Ascending aorta (tissue), 2 donors: ENCODE measurements at places on chromosomes 7 and 10.

DNA sequence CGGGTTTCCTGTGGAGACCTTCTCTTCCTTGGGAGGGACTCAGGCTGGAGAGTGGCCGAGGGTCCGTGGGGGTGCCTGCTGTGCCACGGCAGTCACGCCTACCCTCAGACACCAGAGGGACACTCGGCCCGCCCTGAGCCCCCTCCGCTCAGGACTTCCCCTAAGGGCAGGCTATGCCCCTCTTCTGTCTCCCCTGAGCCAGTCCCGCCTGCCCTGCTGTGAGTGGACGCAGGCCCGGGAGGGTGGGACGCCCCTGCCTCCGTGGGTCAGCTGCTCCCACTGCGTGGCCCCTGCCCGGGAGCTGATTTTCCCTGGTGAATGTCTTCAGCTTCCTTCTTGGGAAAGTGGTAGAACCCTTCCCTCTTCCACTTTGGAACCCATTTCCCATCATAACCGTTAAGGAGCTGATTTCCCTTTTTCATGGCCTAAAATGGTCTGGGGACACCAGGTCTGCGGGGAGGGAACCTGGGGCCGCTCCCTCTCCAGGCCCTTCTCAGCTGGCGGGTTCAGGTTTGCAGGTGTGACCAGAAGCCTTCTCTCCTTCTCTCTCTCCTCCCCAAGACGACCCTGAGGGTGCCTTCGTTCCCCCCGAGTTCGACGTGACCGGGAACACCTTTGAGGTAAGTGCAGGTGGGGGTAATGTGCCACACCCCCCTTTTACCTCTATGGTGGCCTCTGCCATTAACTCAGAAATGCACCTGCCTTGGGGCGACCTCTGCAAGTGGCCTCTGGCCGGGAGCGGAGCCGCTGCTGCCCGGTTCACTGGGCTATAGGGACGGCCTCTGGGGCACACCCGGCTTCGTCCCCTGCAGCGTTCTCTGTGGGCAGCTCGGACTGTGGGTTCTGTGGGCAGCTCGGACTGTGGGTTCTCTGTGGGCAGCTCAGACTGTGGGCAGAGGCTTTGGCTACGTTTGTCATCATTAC, 7.9 kb downstream of the KNDC1 start:
- no peak for DNase-seq

DNA sequence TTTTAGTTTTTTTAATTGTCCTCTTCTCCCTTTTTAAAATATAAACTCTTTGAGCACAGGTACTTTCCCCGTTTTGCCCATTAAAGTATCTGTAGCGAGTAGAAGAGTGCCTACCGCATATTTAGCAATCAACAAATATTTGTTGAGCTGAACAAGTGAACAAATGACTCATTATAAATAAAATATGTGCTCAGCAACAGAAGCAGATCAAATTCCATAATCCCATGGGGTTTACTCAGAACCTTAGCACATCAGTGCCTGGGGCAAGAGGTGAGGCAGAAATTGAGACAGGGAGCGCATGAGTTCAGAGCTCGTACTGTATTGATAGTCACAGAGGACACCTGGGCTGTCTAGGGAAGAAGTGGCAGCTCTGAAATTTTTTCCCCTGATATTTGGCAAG, 161.0 kb downstream of the SEM1 start:
- DNase-seq = no peak

DNA sequence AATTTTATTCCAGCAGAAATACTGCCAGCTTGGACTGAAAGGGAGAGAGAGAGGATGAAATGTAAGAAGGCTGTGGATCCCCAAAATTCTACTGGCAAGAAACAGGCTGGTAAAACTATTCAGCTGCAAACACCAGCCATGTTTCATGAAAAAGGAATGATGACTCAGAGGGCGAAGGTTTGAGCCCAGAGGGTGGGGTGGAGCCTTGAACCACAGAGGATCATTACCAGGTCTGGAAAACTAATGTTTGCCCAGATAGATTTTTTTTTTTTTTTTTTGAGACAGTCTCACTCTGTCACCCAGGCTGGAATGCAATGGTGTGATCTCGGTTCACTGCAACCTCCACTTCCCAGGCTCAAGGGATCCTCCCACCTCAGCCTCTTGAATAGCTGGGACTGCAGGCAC, 41.7 kb upstream of the NRF1 start:
- no peak for DNase-seq

- no peak for DNase-seq
Observed at GRCh38 chr7:12386313-12386740, 17.3 kb downstream of the VWDE start.

GRCh38 chr10:12780634-12781601, 220.6 kb downstream of the CCDC3 start:
- no peak for DNase-seq

GRCh38 chr7:16934722-16935340, 53.0 kb upstream of the AGR3 start:
- DNase-seq = no peak

GRCh38 chr7:131112431-131112830, 215.2 kb upstream of the MKLN1 start:
- DNase-seq = no peak

GRCh38 chr7:45687721-45688120, 113.6 kb downstream of the ADCY1 start:
- no peak for DNase-seq

- DNase-seq = no peak
Observed at GRCh38 chr7:80413383-80413945, 98.4 kb downstream of the GNAT3 start.

DNA sequence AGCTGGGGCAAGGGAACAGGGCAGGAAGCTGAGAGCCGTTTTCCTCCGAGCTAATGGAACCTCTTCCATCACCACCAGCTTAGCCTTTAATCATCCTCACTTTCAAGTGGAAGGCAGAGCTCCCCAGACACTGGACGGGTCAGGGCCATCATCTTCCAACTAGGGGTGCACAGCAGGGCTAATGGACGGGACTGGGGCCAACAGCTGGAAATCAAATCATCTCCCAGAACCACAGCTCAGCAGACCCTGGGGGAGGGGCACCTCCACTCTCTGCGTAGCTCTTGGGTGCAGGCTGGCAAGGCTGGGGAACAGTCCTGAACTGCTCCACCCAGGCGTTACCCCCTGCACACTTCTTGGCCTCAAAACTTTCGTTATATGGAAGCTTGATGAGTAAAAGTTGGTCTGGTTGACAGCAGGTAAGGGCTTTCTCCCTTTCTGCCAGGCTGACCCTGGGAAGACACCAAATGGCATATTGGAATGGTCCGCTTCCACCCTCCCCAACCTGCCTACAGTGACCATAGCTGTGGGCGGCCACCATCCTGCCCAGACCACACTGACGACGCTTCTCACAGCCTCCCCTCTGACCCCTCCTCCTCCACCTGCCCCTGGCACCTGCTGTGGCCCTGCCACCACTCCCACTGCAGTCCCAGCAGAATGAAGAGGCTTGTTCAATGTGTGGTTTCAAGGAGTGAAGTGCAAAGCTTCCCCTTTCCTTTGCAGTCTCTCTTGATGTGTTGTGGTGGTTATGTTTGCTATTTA, 51.7 kb upstream of the RET start:
- no peak for DNase-seq

GRCh38 chr7:69076566-69076965, 521.7 kb upstream of the AUTS2 start:
- no peak for DNase-seq

GRCh38 chr10:93813507-93814465, 56.0 kb downstream of the LGI1 start:
- no peak for DNase-seq

GRCh38 chr10:8768852-8769251, 714.4 kb downstream of the GATA3 start:
- DNase-seq = no peak

- peak; percentile 75 for DNase-seq
Observed at GRCh38 chr7:99953649-99954048, 22.2 kb downstream of the AZGP1 start.

DNA sequence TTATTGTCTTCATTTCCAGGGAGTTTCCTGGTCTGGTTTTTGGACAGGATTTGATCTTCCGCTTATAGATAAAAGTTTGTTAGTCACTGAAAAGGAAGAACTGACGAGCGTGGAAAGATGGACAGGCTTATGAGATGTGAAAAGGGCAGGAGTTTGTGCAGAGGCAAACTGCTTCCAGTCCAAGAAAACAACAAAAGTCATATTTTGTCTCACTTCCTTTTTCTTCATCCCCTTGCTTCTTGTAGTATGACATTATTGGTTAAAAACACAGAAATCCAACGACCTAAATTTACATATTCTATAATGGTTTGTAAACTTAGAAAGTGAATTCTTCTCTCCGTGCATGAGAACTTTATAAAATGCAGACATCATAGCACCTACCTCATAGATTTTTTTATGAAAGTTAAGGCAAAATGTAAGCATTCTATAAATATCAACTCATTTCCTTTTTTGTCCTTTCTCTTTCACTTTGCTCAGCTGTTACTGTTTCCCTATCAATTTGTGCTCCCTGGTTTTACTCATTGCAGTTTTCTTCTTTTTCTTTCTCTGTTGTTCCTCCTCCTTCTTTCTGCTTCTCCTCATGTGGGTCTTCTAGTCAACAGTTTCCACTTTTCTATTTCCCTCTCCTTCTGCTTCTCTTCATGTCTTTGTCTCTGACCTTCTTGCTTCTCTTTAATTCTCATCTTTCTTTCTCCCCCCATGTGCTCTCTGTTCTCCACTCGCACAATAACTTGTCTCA, 370.2 kb downstream of the ARL4A start:
- DNase-seq = no peak

GRCh38 chr10:77256346-77256745, 381.3 kb downstream of the KCNMA1 start:
- DNase-seq = no peak

- DNase-seq = no peak
Observed at GRCh38 chr10:68955355-68955831, 577 bp upstream of the DDX21 start.

- no peak for DNase-seq
Observed at GRCh38 chr10:63825111-63825510, 303.9 kb downstream of the REEP3 start.

DNA sequence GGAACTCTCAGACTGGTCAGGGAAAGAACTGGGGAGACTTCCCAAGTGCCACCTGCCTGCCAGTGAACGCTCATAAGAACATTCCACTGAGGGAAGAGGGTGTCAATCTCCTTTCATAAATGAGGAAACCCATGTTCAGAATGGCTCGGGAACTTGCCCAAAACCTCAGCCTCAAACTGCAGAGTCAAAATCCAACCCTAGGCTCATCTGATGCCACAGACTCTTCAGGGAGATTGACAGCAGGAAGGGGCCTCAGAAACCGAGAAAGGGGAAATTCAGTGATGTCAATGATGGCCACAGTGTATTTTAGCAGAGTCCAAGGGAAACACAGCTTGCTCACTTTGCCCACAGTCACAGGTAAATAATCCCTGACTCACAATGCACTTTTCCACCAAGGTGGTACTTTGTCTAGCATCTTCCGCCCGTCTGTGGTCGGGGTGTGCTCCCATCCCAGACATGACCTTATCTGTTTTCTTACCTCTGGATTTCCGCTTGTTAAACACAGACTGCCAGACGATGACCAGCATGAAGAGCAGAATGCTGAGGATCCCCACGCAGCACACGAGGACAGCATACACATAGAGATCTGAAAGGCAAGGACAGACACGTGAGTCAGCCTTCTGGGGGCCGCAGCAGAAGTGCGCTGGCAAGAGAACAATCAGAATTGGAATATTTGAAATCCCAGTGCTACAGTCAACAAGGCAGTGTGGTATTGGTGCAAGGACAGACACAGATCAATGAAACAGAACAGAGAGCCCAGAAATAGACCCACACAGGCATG, 38.4 kb downstream of the VSTM4 start:
- DNase-seq = no peak

DNA sequence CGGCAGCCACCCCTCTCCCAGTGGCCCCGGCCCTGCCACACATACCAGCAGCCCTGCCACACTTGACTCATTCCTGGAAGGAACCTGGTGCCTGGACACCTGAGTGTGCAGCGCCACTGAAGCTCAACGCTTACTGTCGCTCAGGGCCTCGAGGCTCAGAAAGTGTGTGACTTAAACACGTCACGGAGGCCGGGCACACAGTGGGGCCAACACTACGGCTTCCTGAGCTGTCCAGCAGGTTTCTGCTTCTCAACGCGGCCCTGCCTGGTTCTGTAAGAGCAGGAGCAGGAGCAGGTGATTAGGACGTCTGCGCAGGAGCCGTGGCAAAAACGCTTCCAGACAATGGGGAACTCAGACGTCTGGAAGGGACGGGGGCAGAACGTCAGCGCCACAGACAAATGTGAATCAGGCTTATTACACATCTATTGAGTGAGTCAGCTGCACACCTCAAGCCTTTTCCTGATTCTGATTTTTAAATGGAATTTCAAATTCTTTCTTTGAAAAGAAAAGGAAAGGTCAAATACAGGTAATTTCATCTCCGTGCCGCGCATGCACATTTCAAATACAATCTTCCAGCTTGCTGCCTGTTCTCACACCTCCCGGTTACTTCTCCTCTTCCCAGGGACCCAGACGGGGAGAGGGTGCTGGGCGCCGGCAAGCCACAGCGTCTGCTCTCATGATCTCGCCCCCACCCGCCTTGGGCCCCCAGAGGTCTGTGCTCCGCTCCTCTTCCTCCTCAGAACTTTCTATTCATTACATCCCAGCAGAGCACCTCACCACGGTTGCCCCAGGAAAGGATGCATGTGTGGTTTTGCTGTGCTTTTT, 66.6 kb downstream of the ADARB2 start:
- DNase-seq = no peak

DNA sequence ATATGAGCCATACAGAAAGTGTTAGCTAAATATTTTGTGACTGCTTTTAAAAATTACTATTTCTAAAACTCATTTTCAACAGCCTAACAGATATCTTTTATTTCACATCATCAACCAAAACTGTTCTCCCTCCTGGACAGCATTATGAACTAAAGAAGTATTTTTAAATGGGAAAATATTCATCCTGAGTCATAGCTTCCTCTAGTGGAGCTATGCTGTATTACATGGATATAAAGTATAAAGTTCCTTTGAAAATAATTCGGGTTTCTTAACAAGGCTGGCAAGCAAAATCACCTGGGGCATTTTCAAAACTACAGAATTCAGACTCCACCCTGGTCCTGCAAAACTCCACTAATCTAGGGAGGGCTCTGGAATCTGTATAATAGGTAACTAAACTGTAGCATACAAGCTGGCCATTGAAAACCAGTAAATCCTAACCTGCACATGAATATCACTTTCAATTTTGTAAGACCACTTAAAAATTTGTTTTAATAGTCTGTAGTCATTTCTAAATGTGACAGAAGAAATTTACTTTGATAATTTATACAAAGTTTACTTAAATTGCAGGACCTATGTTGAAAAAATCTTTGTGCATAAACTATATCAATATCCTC, 53.5 kb downstream of the SCIN start:
- no peak for DNase-seq

GRCh38 chr10:79224263-79224949, 122.9 kb upstream of the PPIF start:
- DNase-seq = no peak
